ENCODE measurements at places on chromosomes 6 and 20. TPM values are rescaled to one million over a fixed set of nuclear protein-coding genes. Genes with fewer than 3 reads are reported as not detected.

GRCh38 chr6:110310861-110311446, 47.2 kb downstream of the METTL24 start:
- DNase-seq = no peak

- no peak for DNase-seq
These were observed 12.2 kb downstream of the ESF1 start for GRCh38 chr20:13772529-13772928.

GRCh38 chr6:151403919-151404308, 12.6 kb upstream of the ZBTB2 start:
- DNase-seq = no peak

GRCh38 chr20:33183312-33183711, 15.4 kb downstream of the BPIFA2 start:
- DNase-seq = no peak

GRCh38 chr6:12944001-12944400, 227.4 kb downstream of the PHACTR1 start:
- no peak for DNase-seq

GRCh38 chr6:26571592-26572296, 25.0 kb upstream of the ABT1 start:
- no peak for DNase-seq

DNA sequence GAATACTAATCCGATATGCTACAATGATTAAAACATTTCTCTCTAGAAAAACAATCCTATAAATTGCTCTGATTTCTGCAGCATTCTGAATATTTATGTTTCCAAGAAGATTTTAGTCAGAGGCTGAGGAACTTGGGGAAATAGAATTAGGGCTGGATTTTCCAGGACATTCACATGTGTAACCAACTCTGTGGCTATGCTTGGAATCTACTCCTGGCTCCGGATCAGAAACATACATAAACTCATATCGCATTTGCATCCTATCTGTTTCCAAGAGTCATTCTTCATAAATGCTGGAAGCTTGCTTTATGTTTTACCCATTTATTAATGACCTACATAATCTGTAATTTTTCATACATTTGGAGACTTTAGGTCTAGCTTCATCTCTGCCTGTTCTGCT, 459.9 kb upstream of the MARCKS start:
- DNase-seq = no peak

Gene GFRAL
- 0.22 TPM for total RNA-seq

All from sciatic nerve (tissue), 2 donors.